ENCODE measurements at places on chromosomes 5 and 9. TPM values are rescaled to one million over a fixed set of nuclear protein-coding genes. Genes with fewer than 3 reads are reported as not detected.

Gene PHF24
- total RNA-seq, result 0.93 TPM

Gene POU5F2
- total RNA-seq, result 2.0 TPM

Gene PCDHGA1
- total RNA-seq, result 0.93 TPM

Gene SLC6A7
- 0.14 TPM for total RNA-seq

Gene ANKRD34B
- not detected for total RNA-seq

Gene SCGB3A2
- total RNA-seq, result not detected

Gene NRG2
- 0.51 TPM for total RNA-seq

GRCh38 chr9:111582888-111583287 lies 16.6 kb downstream of the PTGR1 start:
- no peak for DNase-seq

DNA sequence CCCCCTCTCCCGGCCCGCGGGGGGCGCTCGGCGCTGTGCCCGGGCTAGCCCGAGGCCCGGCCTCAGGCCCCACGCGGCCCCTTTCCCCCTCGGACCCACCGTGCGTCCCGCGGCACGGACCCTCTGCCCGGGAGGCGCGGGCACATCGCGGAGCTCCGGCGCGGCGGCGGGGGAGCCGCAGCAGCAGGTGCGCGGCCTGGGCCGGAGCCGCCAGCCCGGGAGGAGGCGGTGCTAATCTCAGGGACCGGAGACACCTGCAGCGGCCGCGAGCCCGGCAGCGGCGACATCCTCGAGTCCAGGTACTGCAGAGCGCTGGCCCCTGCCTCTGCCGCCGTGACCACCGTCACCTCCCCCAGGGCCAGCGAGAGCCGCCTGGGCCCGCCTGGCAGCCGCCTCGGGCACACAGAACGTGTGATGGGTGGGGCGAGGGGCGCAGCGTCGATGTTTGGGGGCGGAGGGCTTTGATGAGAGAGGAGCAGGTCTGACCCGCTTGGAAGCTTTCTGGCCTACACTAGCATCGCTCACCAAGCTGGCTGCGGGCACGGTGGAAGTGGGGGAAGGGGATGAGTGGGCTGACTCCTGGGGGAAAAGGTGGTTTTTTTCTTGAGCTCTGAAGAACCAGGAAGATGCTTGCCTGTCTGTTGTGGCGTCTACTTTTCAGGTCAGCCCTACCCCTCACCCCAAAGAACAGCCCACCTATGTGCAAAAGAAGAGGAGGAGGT lies 524 bp downstream of the CYFIP2 start:
- peak; percentile 82 for DNase-seq

DNA sequence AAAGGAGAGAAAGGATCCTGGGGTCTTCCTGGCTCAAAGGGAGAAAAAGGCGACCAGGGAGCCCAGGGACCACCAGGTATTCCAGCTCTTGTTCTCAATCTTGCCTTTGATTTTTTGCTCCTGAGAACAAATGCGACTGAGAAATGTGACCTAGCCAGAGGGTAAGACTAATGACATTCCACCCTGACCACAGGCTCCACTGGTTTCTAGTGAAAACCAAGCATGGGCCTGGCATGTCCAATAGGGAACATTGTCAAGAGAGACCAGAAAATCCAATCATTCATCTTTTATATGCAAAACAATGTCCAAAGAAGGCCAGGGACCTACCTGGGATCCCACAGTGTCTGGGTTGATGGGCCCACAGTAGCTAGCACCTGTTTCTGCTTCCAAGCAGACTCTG lies 50.3 kb upstream of the TGFBR1 start:
- no peak for DNase-seq

- DNase-seq, result no peak
These were observed 3.5 kb downstream of the USP20 start for GRCh38 chr9:129838707-129839259.

- DNase-seq, result no peak
These were observed 670 bp upstream of the FBP1 start for GRCh38 chr9:94639999-94640376.

- peak; percentile 88 for DNase-seq
These were observed at the start of gene AQP3 for GRCh38 chr9:33446946-33447798. Gene AQP3 (minus strand): TSS chr9:33447593. CDS start chr9:33447530, 63 bp downstream.

- DNase-seq, result peak; percentile 93
These were observed 53.0 kb downstream of the ERGIC1 start for GRCh38 chr5:172886974-172887501.

GRCh38 chr5:30928956-30929355 lies 264.5 kb upstream of the CDH6 start:
- DNase-seq, result no peak

DNA sequence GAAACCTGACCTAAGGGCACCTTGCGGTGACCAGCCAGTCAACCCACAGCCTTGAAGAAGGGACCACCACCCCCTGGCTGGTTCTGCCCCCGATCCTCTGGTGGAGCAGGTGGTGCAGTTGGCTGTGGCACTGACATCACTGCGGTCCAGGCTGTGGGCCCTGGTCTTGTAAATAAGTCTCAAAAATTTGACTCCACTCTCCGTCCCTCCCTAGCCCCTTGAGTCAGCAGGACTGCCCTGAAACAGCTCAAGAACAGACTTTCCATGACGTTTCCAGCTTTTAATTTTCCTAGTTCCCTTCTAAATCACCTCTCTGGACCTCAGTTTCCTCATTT lies 134.8 kb upstream of the BOD1 start:
- no peak for DNase-seq

GRCh38 chr9:125890826-125891225 lies 143.7 kb downstream of the PBX3 start:
- DNase-seq, result no peak

DNA sequence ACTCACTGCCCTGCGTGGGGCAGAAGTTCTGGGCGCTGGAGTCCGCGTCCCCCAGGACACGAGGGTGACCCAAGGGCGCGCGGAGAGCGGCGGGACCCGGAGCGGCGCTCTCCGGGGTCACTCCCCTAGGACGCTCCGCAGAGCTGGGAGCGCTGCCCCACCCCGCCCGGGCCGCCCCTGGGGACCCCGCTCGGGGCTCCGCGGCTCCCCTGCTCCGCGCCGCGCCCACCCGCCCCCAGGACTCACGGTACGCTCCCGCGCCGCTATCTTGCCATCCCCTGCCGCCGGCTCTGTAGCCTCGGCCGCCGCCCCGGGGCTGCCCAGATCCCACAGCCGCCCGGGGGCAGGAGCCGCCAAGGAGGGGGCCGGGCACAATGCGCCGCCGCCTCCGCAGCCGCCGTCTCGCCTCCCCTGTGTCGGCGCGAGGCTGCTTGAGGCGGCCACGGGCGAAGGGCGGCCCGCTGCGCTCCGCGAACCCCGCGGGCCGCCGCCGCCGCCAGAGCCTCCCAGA lies 303 bp downstream of the LIFR start:
- peak; percentile 82 for DNase-seq
